ENCODE measurements at places on chromosomes 3 and 15.

- no peak for DNase-seq
Observed at GRCh38 chr3:197345390-197345789, 47.0 kb upstream of the DLG1 start.

DNA sequence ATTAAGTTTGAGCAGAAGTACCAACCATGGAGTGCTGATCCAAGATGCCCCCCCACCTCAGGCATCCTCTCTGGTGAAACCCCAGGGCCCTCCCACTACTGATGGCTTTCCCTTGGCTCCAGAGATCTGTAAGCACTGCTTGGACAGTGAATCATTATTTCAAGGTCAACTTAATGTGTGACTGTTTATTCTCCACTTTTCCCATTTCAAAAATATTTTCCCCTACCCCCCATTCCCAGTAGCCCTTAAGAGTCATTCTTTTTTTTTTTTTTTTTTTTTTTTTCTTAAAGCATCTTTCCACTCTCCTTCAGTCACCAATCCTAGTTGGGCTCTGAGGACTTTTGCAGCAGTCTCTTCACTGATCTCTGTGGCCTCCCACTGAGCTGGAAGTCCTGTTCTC, 82.6 kb downstream of the PCCB start:
- no peak for DNase-seq

DNA sequence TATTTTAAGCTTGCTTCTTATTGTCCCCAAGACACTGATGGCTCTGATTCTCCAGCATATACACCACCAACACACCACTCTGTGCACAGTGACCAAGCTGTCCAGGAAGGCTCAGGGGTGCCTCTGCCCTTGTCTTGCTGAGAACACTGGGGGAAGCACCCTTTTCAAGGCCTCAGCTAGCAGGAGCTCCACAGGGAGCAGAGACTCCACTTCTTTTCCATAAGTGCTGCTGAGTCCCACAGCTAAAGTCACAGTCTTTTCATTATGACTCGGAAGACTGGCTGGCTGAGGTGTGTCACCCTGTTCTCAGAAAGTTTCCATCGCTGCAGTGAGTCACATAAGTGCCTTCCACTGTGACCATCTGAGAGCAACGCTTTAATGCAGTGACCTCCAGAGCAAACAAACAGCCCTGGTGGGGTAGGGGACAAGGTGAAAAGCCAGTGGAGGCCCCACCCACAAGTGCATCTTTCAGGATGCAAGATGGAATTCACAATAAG, 226.9 kb upstream of the CHRNA7 start:
- no peak for DNase-seq

DNA sequence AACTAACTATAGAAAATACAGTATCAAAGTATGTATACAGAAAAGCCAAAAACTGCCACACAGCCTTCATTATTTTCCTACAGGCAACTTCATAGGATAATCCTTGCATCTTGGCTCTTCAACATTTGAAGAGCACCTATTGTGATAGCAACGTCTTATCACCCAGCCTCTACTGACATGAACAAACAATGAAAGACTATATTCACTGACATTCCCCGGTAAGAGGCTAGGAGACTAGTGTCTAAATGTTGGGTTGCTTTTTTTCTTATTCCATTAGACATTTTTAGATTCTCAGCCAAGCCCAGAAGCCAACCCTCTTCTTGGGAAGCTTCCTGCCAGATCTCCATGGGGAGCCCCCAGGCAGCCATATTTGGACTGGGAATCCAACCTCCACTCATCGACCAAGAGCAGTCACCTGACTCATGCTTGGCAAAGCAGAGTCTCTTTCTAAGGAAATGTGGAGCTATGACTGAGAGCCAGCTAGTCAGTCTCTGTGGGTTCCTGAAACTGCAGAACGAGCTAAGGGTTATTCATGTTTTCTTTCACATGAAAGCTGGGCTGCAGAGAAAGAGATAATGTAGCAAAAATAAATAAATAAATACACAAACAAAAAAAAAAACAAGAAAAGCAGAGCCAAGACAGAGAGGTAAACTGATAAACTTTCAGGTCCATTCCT, 227.5 kb downstream of the MAGI1 start:
- no peak for DNase-seq

- DNase-seq, result no peak
Observed at GRCh38 chr3:125350597-125350996, 24.5 kb downstream of the ZNF148 start.

DNA sequence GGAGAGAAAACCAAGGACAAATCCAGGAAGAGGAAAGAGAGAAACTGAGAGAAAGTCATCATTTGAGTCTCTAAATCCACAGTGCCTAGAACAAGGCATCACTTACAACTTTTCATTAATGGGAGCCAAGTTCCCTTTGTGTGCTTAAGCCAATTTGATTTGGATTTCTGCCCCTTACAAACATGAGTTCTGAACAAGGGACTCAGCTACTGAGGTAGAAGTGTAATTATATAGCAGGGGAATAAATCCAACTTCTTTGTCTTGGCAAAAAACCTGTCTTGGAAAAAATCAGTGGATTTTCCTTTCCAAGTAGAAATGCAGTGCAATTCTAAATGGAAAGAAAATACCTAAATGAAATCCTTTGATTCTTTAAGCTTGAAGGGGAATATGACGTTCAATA, 307.2 kb upstream of the CNTN3 start:
- no peak for DNase-seq

- no peak for DNase-seq
Observed at GRCh38 chr3:185212559-185212958, 41.3 kb downstream of the EHHADH start.

- DNase-seq, result no peak
Observed at GRCh38 chr15:80317389-80318182, 65.6 kb upstream of the CTXND1 start.

DNA sequence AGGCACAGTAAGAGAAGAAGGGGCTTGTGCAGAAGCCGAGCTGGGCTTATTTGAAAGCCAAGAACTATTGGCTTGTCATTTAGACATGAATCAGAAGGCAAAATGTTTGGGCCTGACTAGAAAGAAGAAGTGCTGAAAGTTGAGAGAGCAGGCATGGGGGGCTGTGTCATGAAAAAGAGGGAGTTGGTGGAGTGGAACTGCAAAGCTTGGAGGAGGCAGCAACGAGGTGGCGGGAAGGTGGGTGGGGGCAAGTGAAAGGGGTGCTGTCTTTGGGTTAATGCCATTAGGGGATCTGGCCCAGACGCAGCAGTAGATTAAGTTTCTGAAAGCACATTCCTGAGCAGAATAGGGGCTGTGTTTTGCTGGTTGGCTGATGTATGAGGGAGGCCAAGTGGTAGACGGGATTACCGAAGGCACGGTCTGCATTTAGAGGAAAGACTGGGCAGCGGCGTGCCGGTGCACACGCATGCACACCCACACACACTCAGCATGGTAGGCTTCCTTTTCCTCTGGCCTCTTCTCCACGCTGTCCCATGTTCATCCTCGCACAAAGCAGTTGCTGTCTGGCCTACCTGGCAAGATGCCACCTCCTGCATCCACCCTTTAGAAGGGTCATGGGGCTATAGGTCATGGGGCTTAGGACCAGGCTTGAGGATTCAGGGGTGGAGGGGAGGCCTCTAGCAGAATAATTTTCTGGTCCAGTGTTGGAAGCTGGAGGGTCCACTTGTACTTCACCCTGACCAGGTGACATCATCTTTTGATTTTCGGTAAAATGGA, 43.0 kb downstream of the BOC start:
- no peak for DNase-seq

DNA sequence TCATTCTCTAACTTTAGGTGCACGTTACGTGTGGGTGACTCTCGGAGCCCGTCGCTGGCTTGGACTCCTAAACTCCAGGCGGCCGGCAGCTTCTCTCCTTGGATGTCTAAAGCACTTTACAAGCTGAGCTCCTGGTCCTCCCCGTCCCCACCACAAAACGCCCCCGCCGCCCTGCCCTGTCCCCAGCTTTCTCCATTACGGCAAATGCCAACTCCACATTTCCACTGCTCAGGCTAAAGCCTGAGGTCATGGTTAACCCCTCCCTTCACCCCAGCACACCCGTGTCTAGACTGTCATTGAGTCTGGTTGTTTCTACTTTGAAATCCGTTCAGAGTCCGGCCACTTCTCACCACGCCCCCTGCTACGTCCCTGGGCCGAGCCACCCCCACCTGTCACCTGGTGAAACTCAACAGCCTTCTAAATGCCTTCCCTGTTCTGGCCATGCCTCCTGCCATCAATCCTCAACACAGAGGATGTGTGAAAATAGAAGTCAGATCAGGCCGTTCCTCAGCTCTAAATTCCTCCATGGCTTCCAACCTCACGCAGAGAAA, 8.1 kb upstream of the PCSK6 start:
- no peak for DNase-seq

- no peak for DNase-seq
Observed at GRCh38 chr3:191119415-191120295, 79.4 kb upstream of the OSTN start.

DNA sequence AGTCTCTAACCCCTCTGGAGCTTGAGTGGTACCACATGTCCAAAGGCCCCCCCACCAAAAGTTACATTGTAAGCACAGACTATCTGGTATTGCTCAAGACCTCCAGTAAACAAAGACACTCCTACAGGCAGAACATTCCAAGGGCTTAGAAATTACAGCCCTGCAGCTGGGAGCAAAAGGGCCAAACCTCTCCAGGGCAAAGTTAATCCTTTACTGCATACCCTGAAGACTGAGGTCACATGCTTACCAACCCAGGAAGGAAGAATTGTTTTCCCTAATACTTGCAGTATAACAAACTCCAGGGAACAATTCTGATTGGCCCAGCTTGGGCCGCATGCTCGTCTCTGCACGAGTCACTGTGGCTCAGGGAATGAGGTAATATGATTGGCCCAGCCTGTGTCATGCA, 266.1 kb upstream of the NR2F2 start:
- DNase-seq, result no peak

- DNase-seq, result no peak
Observed at GRCh38 chr15:71559098-71559497, 251.3 kb upstream of the NR2E3 start.

GRCh38 chr3:44893097-44893496, 18.7 kb downstream of the TGM4 start:
- no peak for DNase-seq

GRCh38 chr15:99965376-99965775, 232.1 kb upstream of the LYSMD4 start:
- DNase-seq, result no peak

GRCh38 chr3:161171639-161172552, 49.2 kb upstream of the NMD3 start:
- DNase-seq, result no peak

- no peak for DNase-seq
Observed at GRCh38 chr3:117600112-117600511, 890.5 kb downstream of the TUSC7 start.

DNA sequence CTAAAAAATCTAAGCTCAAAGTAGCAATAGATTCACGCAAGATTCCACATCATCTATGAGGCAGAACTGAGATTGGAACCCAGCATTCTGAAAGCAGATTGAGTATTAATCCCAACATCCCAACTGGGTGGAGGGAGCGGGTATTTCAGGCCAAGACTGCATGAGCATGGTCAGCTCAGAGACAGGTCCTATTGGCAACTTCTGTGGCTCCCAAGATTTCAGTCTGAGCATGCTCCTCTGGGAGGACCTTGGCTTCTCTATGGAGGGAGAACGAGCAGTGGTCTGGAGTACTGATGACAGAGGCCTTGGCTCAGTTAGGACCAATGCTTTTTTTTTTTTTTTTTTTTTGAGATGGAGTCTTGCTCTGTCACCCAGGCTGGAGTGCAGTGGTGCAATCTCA, 4.0 kb upstream of the ITGA11 start:
- DNase-seq, result no peak

DNA sequence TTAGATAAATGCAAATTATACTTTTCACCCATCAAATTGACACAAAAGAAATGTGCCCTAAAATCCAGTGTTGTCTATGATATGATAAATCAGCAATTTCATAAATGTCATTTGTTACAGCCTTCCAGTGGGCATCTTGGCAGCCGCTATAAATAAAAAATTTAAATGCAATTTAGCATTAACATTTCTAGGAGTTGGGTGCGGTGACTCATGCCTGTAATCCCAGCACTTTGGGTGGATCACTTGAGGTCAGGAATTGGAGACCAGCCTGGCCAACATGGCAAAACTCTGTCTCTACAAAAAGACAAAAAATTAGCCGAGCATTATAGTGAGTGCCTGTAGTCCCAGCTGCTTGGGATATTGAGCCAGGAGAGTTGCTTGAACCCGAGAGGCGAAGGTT, 65.9 kb upstream of the POMGNT2 start:
- no peak for DNase-seq

DNA sequence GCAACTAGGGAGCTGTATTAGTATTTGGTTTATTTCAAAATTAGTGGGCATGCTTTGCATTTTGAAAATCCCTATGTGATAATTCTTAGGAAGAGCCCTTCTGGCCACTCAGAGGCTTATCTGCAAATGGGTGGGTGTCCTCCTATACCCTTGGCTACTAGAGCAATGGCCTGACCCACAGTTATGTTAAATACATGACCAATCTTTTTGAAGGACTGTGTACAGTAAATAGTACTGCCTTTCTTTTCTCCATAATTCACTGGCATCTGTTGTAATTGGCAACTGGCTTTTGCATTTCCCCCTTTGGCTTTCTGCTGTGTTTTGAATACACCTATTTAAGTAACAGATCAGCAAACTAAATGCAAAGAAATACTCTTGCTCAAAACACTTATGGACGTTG, 175.4 kb downstream of the ANXA2 start:
- DNase-seq, result no peak

DNA sequence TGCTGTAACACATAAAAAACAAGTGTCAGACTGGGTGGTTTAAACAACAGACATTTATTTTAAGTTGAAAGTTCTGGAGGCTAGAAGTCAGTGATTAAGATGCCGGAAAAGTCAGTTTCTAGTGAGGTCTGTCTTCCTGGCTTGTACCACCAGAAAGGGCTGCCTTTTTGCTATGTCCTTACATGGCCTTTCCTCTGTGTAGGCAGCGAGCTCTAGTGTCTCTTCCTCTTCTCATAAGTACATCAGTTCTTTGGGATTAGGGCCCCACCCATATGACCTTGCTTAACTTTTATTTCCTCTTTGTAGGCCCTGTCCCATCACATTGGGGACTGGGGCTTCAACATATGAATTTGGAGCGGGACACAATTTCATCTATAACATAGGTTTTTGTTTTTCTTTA, 128.0 kb downstream of the BBX start:
- no peak for DNase-seq

DNA sequence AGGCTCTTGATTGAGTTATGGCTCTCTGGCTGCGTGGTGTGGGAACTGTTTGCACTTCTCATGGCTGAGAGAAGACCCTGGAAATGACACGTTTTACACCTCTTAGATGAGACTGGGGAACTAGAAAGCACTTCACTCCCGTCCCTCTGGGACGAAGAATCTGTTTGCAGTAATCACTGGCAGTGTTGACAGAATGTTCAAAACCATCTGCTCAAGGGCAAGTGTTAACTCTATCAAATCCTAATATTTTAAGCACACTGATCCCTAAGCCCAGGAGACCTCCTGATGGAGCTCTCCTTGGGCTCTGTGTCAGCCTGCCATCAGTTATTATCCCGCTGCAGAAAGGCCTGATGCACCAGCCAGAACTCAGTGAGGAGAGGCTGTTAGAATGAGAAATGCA, 323.8 kb upstream of the DNAJC19 start:
- no peak for DNase-seq

DNA sequence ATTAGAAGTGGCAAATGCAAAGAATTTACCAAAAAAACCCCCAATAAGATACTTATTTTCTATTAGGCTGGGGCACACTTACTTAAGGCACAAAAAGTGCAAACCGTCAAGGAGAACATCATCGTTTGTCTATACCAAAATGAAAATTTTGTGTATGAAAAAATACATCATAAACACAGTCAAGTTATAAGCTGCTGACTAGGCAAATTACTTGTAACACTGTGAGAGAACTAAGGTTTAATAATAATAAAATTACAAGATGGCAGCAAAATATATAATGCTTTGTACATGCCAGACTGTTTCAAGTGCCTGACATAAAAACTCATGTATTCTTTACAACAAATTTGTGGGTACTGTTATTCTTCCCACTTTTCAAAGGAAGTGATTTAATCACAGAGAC, 297.2 kb upstream of the CRBN start:
- no peak for DNase-seq
